Heart right ventricle (tissue), 16 donors: ENCODE measurements at places on chromosomes 2 and 18.

DNA sequence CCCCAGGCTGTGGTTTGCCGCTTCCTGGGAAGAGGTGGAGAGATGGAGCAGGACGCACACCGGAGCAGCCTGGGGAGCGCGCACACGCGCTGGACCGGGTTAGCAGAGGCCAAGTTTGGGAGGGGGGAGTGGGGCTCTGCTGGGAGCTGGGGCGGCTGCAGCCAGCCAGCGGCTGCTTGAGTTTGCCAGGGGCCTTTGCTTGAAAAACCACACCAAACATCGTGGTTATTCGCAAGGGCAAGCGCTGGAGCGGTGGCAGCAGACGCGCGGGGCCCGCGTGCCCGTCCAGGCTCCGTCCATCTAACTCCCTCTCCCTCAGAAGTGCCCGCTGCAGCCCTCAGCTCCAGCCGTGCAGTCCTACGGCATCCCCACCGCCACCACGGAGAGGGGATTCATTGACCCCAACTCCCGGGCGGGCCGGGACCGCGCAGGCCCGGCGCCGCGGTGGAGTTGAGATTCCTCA lies 4.6 kb downstream of the PTGR3 start:
- no peak for DNase-seq
- no peaks in the 10 kb centered on the region for H3K36me3 ChIP-seq
- peak overlapping the region; percentile 56 for H3K4me3 ChIP-seq
- H3K4me1 ChIP-seq = peaks cover 38% of the 10 kb centered on the region
- H3K27ac ChIP-seq = peak overlapping the region; percentile 100
- no peaks in the 10 kb centered on the region for H3K27me3 ChIP-seq

GRCh38 chr2:174086708-174087107 lies 121.5 kb upstream of the SP3 start:
- H3K27ac ChIP-seq = no peak overlapping the region
- H3K4me1 ChIP-seq = no peaks in the 10 kb centered on the region
- DNase-seq = no peak
- no peaks in the 10 kb centered on the region for H3K27me3 ChIP-seq
- H3K36me3 ChIP-seq = no peaks in the 10 kb centered on the region

DNA sequence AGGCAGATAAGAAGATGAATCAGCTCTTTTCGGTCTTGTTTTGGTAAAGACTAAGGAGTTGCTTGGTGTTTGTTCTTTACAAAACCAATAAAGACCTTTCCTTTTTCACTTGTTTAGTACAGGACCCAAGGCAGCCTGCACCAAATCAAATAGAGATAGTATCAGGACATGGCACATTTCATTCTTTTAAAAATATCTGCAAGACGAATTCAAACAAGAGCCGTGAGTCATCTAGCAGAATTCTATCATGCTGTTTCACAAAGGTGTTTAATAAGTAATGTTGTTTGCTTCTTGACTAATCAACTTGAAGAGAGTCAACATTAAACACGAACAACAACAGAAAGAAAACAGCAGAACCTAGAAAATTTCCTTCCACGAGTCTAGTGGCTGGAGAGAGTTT lies 102.8 kb upstream of the TTN start:
- no peak overlapping the region for H3K27ac ChIP-seq
- no peak for DNase-seq
- no peaks in the 10 kb centered on the region for H3K4me1 ChIP-seq
- H3K36me3 ChIP-seq = no peaks in the 10 kb centered on the region
- H3K27me3 ChIP-seq = no peaks in the 10 kb centered on the region

- DNase-seq = no peak
- no peak overlapping the region for H3K27ac ChIP-seq
- H3K4me3 ChIP-seq = no peak overlapping the region
- no peaks in the 10 kb centered on the region for H3K36me3 ChIP-seq
These were observed 311.7 kb upstream of the PKDCC start for GRCh38 chr2:41736105-41736567.

DNA sequence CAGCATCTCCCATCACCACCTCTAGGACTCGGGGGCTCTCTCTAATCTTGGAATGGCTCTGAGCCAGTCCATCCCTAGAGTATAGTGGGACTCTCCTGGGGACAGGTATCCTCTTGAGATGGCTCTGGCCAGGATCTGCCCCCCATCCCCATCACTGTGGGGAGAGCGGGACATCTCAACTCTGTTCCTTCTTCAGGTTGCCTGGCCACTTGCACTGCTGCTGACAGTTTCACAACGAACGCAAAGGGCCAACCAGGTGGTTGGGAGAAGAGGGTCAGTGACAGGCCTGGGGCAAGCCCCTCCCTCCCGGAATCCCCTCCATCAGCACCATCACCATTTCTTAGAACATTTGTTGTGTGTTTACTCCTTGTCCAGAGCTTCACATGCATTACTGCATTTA lies 62.6 kb downstream of the CIB4 start:
- peaks cover 27% of the 10 kb centered on the region for H3K27me3 ChIP-seq
- DNase-seq = no peak
- H3K27ac ChIP-seq = no peak overlapping the region

- no peak for DNase-seq
- peaks cover 16% of the 10 kb centered on the region for H3K27me3 ChIP-seq
- no peak overlapping the region for H3K27ac ChIP-seq
- H3K36me3 ChIP-seq = no peaks in the 10 kb centered on the region
- H3K4me3 ChIP-seq = no peak overlapping the region
These were observed 11.8 kb downstream of the CELF4 start for GRCh38 chr18:37553633-37554398.

- H3K27ac ChIP-seq = no peak overlapping the region
- H3K27me3 ChIP-seq = no peaks in the 10 kb centered on the region
- no peak for DNase-seq
These were observed 30.8 kb downstream of the AOX1 start for GRCh38 chr2:200616656-200617055.

GRCh38 chr2:170298115-170298514 lies 120.2 kb downstream of the MYO3B start:
- no peak for DNase-seq
- H3K27ac ChIP-seq = no peak overlapping the region
- H3K27me3 ChIP-seq = no peaks in the 10 kb centered on the region
- no peaks in the 10 kb centered on the region for H3K36me3 ChIP-seq

DNA sequence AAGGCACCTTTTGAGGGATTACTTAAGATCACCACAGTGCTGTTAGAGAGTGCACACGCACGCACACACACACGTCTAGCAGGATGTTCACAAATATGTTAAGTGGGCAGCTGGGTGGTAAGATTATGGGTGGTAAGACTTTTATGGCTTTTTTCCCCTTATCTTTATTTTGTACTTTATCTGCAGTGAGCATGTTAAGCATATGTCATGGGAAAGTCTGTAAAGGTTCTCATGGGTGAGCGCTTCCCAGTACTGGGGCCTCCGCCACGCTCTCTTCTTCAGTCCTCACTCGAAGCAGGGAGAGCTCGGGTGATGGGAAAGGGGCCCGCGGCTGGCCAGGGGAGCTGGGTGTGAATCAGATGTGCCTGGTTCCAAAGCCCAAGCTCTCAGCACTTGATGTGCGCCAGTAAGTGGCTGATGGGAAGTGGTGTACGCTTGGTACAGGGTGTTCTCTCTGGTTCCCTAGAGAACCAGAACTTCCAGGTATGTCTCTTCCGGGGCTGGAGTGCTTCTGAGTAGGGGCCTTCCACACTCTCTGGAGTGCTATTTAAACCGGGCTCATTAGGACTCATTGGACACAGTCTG lies 83.9 kb upstream of the YWHAQ start:
- H3K27ac ChIP-seq = no peak overlapping the region
- no peaks in the 10 kb centered on the region for H3K4me1 ChIP-seq
- H3K36me3 ChIP-seq = no peaks in the 10 kb centered on the region

- no peaks in the 10 kb centered on the region for H3K4me1 ChIP-seq
- DNase-seq = no peak
- no peak overlapping the region for H3K4me3 ChIP-seq
These were observed 6.3 kb upstream of the PROKR1 start for GRCh38 chr2:68637047-68637446.
